ENCODE measurements at places on chromosomes 16 and 17.

DNA sequence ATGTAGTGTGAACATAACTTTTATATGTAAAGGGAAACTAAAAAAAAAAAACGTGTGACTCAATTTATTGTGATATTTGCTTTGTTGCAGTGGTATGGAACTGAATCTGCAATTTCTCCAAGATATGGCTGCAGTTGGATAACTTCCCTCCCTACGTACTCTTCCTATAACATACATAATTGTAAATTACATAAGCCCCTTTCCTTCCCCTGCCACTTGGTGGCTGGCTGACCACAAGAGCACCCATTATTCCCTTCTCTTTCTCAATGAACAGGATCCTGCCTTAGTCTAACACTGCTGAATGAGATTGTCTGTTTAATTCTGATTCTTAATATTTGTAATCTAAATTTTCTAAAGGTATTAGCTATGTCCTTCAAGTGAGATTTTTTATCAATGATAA lies 27.8 kb downstream of the CCL4 start:
- DNase-seq: no peak

DNA sequence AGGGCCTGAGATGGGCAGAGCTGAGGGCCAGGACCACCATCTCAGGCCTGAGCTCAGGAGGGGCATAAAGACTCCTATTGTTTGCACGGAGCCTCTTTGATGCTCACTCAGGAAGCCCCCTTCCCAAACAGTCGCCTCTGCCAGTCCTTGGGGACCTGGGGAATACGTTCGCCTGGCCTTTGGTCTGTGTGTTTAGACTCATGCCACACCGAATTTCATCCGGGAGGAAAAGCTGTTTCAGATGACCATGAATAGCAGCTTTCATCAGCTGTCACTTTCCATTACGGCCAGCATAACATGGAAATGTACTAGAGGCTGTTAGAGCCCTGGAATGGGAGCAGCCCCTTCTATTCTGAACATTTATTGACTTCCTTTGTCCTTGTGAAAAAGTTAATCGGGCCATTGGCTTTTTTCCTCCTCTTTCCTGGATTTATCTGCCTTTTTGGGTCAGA lies 139.0 kb downstream of the HS3ST3A1 start:
- no peak for DNase-seq

DNA sequence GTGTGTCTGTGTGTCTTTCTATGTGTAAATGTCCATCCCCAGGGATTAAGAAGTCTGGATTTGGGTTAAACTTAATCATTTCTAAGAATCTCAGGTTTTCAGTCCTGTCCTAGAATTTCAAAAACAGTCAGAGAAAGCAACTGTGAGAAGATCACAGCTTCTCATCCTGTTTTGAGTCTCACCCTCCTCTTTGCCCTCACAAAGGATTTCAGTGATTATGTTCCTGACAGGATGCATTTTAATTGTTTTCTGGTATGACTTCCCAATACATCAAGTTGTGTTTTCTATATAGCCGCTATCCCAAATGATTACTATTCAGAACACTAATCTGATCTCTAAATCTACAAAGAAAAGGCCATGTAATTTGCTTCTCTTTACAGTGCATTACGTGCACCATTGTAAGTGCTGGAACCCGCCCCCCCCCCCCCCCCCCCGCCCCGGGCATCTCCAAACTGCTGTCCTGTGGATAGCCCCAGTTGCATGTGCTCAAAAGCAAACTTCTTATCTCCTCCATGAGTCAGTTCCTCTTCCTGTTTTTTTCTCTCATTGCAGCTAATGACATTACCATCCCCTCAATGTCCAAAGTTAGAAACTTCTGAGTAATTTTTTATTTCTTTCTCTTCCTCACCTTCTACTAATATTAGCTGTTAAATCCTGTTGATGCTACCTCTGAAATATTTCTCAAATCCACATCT lies 73.9 kb downstream of the CDH13 start:
- no peak for DNase-seq

DNA sequence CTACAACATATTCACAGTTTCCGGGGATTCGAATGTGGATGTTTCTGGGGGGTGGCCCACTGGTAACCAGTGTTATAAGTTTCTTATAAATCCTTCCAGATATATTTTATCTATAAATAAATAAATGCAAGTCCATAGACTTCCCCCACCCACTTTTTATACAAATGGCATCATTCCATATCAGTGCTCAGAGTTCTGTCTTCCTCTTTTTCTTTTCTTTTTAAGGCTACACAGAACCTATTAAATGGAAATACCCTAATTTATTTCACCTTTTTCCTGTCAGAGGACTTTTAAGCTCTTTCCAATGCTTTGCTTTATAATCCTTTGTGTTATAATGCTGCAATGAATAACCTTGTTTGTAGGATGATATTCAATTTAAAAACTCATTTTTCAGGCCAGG lies 3.8 kb downstream of the LGALS9 start:
- no peak for DNase-seq

DNA sequence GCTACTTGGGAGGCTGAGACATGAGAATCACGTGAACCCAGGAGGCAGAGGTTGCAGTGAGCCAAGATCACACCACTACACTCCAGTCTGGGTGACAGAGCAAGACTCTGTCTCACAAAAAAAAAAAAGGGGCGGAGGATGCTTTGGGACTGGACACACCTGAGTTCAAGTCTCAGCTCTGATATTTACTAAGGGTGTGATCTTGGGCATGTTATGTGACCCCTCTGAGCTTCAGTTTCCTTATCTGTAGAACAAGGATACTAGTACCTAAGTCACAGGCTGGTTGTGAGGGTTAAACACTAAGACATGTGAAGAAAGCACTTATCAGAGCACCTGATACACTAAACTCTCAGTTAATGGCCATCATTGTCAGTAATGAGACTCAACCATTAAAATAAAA lies 25.9 kb downstream of the HOXB1 start:
- DNase-seq: no peak

DNA sequence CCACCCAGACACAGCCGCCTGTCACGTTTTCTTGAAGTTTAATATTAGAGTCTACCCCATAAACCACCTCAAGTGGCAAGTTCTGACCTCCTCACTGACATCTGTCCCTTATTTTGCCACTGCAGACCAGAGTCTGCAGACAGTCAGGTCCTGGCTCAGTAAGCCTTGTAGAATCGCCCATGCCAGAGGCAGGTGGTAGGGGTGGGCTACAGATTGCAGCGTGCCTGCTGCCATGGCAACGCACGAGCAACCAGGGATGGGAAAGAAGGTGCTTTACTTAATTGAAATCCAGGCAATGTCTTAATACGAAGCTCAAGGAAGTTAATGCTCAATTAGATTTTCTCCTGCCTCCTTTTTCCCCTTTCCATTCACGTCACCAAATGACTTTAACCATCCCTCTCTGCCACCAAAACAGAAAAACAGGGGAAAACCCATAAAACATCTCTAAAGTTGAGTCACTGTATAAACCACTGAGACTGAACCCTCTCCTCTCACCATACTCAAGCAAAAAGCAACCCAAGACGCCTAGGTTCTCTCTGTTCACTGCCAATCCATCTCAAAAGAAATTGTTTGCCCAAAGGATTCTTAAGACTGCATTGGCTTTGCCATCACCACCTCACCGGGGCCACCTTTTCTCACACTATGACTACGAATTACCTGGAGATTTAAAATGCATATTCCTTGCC lies 228.8 kb downstream of the SLC39A11 start:
- no peak for DNase-seq

Measured in activated CD4-positive, alpha-beta T cell treated with anti-CD3 and anti-CD28 coated beads, Interleukin-2, amount 50 U/mL, for 4 hours (primary cell).